ENCODE measurements at places on chromosomes 7 and 10.

DNA sequence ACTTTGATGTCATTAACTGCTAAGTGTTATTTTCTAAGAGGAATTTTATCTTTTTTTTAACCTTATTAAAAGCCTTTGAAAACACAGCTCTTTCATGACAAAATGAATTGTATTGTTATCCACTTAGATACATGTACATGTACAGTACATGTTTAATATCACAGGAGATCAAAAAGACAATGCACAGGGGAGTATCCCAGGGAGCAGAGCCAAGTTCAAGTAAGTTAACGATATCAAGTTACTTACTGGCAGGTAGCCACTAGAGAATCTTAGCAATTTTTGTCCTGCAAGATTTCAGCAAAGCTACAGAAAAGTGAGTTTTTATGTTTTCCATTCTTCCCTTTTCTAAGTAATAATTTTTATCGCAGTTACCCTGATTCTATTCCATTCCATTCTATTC is 33.9 kb upstream of the ARL4A start:
- H3K4me3 ChIP-seq: no peak overlapping the region
- no peaks in the 10 kb centered on the region for H3K4me1 ChIP-seq
- no peak overlapping the region for H3K27ac ChIP-seq
- H3K36me3 ChIP-seq: no peaks in the 10 kb centered on the region
- no peak for DNase-seq

DNA sequence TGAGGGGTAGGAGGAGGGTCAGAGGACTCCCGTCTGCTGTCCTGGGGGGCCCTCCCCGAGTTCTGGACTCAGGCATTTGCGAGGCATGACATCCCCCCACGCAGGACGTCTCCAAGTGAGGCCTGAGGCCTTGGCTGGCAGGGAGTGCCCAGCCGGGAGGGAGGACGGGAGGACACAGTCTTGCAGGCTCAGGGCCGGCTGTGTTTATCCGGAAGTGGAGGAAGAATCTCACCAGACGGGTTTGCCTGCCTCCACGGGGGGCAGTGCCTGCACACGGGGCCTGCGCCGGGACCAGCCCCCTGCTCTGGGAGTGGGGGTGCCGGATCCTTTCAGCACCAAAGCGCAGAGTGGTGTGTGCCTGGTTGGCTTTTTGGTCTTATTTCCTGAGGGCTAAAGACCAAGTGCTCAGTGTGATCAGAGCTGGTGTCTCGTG is 10.9 kb downstream of the PWWP2B start:
- no peak overlapping the region for H3K27ac ChIP-seq
- H3K4me1 ChIP-seq: peaks cover 39% of the 10 kb centered on the region
- H3K27me3 ChIP-seq: no peaks in the 10 kb centered on the region

- no peak for DNase-seq
- peaks cover 84% of the 10 kb centered on the region for H3K36me3 ChIP-seq
- H3K4me3 ChIP-seq: no peak overlapping the region
These were observed 7.3 kb downstream of the PGAM2 start for GRCh38 chr7:44057849-44058758.

DNA sequence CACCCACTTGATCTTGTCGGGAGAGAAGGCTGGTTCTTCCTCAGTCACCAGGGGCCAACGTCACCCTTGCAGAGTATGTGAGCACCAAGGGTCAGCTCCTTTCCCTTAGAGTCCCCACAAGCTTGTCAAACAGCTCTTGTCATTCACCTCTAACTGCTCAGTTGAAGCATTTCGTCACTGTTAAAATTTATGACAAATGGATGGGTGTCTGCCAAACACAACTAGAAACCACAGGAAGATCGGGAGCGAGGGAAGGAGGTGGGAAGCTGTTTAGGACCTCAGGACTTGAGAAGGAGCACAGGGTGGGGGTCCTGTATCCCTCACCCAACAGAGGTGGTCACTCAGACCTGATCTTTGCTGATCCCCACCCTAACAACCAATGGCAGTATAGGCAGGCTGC is 373.3 kb upstream of the IGFBP3 start:
- H3K36me3 ChIP-seq: no peaks in the 10 kb centered on the region
- DNase-seq: no peak

- H3K27me3 ChIP-seq: no peaks in the 10 kb centered on the region
- no peak overlapping the region for H3K27ac ChIP-seq
- no peaks in the 10 kb centered on the region for H3K36me3 ChIP-seq
- no peak overlapping the region for H3K4me3 ChIP-seq
- no peak for DNase-seq
These were observed 226.6 kb upstream of the RHOBTB1 start for GRCh38 chr10:61170594-61170993.

GRCh38 chr7:128053023-128053422 is 21.8 kb upstream of the LRRC4 start:
- no peak overlapping the region for H3K4me3 ChIP-seq
- no peaks in the 10 kb centered on the region for H3K36me3 ChIP-seq
- H3K4me1 ChIP-seq: peaks cover 3% of the 10 kb centered on the region
- no peak for DNase-seq

GRCh38 chr7:2864204-2864985 is 20.3 kb upstream of the GNA12 start:
- H3K27me3 ChIP-seq: no peaks in the 10 kb centered on the region
- H3K36me3 ChIP-seq: no peaks in the 10 kb centered on the region
- peaks cover 19% of the 10 kb centered on the region for H3K4me1 ChIP-seq
- H3K27ac ChIP-seq: no peak overlapping the region
- no peak overlapping the region for H3K4me3 ChIP-seq
- no peak for DNase-seq

DNA sequence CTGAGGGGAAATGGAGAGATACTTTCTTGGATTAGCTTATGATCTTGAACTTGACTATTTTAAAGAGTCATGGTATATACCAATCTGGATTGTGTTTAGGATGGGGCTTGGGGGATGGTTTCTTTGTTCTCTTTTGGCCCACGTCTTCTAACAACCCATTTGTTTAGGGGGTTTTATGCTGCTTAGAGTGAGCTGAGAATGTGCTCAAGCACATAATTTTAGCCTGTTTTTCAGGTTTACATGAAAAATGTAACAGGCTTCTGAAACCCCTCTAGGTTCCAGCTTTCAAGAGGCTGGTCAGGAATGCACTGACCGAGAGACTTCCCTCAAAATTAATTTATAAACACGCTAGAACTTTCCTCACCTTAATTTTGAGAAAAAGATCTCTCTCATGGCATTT is 94.3 kb downstream of the AUTS2 start:
- no peaks in the 10 kb centered on the region for H3K36me3 ChIP-seq
- no peak for DNase-seq
- H3K4me1 ChIP-seq: peaks cover 25% of the 10 kb centered on the region
- no peaks in the 10 kb centered on the region for H3K27me3 ChIP-seq

GRCh38 chr7:95199779-95200558 is 124.4 kb downstream of the PON1 start:
- DNase-seq: no peak
- no peak overlapping the region for H3K27ac ChIP-seq
- H3K4me1 ChIP-seq: no peaks in the 10 kb centered on the region
- H3K27me3 ChIP-seq: no peaks in the 10 kb centered on the region
- no peaks in the 10 kb centered on the region for H3K36me3 ChIP-seq
